ENCODE measurements at places on chromosomes 6 and 20.

- DNase-seq = no peak
Measured at GRCh38 chr6:11204794-11205366, 27.6 kb downstream of the NEDD9 start.

DNA sequence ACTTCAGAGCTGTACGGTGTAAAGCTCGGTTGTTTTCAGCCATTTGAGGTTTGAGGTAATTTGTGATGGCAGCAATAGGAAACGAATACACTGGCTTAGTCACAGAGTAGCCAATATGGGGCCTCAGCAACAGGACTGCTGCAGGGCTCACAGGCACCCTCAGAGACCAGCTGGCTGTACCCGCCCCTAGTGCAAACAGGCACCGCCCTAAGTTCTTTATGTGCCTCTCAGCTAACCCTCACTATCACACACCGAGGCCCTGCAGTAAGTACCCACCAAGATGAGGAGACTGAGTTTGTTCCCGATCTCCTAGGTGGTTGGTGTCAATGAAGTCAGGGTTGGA lies 11.2 kb upstream of the SERPINB9 start:
- no peak for DNase-seq

- DNase-seq = no peak
Measured at GRCh38 chr6:140063021-140063399, 688.6 kb upstream of the CITED2 start.

DNA sequence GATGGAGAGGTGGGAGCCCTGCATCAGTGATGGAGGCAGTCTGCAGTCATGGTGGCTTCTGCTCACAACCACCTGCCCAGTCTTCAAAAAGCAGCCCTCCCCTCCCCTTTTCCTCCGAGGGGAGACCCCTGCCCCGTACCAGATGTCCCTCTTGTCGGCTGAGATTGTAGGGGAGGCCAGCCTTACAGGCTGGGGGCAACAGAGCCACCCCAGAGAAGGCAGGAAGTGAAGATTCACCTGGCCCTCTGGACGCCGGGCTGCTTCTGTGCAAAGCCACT lies 4.5 kb downstream of the TNFRSF6B start:
- no peak for DNase-seq

DNA sequence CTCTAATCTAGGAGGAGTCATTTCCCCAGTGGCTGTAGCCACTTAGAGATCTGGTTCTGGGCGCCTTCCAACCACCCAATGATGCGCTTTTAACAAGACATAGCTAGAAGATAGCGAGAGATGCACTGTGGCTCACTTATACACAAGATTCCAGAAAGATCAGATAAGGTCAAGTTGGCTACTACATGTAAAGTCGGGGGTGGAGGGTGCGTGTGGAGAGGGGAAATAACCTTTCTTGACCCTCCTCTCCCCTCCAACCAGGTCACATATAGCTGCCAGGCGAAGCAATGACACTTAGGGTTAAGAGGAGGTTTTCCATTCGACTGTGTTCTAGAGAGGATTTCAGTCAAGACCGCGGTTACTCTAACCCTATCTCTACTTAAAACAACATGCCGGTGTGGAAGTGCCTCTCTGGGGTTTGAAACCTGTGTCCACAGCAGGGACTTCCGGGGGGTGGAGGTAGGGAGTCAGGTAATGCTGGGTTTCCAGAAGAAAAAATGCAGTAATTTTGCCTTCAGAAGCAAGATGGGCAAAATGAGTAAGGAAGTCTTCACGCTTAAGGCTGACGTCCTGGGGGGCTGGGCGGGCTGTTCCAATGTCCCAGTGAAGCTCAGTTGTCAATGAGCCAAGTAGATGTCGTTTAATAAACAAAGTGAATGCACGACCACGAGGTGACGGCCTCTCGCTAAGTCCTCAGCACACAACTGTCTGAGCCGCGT lies 1.8 kb upstream of the SIM1 start:
- DNase-seq = no peak

- no peak for DNase-seq
Measured at GRCh38 chr6:116633685-116634084, 17.4 kb downstream of the RSPH4A start.

GRCh38 chr6:134588267-134588666 lies 270.4 kb upstream of the SGK1 start:
- no peak for DNase-seq

GRCh38 chr20:50977066-50978021 lies 18.7 kb downstream of the MOCS3 start:
- no peak for DNase-seq

DNA sequence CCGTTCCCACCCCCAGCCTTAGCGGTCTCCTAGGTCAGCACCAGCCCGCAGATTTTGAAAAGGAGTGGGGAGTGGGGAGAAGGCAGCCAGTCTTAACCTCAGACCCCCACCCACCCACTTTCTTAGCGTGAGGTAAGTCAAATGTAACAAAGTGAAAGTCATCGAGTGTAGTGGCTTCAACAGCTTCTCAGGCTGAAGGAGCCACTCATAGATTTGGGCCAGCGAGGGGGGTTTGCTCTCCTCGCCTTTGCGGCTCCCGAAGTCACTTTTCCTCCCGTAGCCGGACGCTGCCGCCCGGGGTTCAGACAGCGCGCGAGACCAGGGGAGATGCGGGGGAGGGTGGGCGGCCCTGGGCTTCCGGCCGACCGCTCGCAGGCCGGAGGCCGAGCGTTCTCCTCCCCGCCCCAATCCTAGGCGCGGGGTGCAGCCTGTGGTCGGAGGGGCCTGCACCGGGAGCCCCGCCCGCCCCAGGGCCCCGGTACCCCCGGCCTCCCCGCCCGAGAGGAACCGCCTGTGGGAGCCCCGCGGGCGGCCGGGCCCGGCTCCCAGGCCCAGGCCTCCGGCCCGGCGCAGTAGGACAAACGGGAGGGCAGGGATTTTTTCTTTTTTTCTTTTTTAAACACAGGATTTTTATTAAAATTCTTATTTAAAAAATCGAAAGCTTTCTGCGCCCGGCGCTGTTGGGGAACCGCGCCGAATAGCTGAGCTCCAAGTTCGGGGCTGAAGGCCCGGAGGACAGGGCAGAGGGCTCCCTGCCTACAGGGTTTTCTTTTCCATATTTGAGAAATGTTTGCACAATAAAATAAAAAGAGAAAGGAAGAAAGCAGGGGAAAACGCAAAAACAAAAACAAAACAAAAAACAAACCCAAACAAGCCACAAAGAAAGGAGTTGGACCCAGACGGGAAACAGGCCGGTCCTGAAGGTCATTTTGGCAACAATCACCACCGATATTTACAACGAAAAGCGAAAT lies 3.2 kb downstream of the NKX2-2 start:
- DNase-seq = no peak

- DNase-seq = no peak
Measured at GRCh38 chr6:36025260-36025931, 955 bp upstream of the SLC26A8 start.

DNA sequence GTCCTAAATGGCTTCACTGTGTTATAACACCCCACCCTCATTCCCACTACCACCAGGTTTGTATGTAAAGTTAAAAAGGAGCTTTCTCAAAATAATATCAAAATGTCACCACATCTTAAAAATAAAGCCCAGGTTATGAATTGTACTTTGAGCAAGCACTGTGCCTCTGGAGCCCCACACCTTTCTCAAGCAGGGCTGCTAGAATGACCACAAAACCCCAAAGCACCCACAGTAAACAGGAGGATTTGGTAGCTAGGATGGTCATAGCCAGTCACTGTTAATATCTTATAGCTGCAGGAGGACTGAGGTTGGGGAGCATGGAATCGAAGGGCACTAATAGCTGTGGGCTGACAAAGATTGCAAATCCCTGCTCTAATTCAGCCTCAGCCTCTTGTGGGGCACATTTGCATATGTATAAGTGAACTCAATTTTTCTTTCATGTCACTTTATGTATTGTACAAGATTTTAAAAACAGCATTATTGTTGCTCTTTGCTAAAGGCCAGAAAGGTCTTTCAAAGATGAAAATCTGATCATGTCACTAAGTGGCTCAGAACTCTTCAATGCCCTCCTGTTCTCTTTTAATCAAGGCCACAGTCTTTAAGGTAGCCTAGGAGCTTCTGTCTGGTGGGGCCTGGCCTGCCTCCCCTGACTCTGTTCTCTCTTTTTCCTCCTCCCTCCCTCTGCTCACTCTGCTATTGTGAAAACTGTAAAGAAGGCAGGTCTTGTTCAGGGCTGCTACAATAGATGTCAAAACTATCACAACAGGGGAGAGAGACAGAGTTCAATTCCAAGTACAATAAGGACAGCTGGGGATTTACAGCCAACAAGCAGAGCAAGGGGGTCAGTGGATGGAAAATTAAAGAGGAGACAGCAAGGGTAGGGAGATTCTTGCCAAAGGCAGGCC lies 101.6 kb downstream of the TMEM200A start:
- DNase-seq = no peak

- no peak for DNase-seq
Measured at GRCh38 chr6:158037021-158037420, 55.4 kb downstream of the SYNJ2 start.

DNA sequence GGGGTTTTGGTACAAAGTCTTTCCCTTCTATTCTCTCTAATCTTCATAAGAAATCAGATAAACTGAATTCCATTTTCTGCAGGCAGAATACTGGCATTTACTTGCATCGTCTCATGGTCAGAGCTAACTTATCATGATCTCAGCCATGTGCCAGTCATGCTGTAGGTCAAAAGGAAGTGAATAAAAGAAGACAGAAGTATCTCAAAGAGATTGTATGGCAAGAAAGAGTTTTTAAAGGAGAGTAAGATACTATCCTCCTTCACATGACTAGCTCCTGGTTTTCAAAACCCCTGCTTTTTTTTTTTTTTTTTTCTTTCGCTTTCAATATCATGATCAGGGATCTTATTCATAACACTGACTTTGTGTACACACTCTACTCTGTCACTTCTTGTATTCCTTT lies 398.3 kb downstream of the C6orf118 start:
- no peak for DNase-seq

- no peak for DNase-seq
Measured at GRCh38 chr6:89834884-89835792, 5.5 kb downstream of the CASP8AP2 start.

- DNase-seq = no peak
Measured at GRCh38 chr6:69871107-69871506, 4.8 kb downstream of the COL19A1 start.

DNA sequence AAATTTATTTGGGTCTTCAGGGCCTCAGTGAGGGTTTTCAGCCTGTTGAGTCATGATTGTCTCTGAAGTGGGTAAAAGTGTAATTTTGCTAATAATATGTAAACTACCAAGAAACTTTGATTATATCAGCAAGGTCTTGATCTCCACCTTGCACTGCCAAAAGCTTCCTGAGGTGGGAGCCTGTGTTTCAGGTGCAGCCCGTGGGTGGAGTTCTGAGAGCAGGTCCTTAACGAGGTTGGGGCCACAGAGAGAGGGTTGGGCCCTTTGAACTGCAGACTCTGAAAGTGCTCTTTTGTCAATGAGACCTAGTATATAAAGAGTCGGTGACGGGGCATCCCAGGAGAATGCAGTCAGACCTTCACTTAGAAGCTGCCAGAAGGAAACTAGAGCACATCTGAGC lies 129.7 kb upstream of the MAP3K4 start:
- DNase-seq = no peak

GRCh38 chr6:107230024-107230423 lies 114.7 kb upstream of the BEND3 start:
- no peak for DNase-seq

GRCh38 chr20:62739067-62739466 lies 30.4 kb downstream of the NTSR1 start:
- no peak for DNase-seq

DNA sequence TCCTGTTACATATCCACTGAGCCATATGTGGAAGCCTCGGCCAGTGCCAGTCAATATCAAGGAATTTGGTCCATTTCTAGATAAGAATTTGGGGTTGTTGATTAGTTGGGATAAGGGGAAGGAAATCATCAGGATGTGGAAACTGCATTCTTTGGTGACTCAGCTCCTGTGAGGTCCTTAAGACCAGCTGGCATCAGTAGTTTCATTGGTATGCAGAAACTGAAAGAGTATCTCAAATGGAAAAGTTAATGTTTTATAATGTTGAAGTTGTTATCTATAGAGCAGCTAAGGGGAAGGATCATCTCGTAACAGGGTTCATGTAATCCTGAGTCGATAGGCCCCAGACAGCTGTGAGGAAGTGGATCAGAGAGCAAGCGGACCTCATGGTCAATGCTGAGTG lies 87.9 kb upstream of the PRND start:
- DNase-seq = no peak

GRCh38 chr6:121523628-121524027 lies 88.2 kb downstream of the GJA1 start:
- no peak for DNase-seq

DNA sequence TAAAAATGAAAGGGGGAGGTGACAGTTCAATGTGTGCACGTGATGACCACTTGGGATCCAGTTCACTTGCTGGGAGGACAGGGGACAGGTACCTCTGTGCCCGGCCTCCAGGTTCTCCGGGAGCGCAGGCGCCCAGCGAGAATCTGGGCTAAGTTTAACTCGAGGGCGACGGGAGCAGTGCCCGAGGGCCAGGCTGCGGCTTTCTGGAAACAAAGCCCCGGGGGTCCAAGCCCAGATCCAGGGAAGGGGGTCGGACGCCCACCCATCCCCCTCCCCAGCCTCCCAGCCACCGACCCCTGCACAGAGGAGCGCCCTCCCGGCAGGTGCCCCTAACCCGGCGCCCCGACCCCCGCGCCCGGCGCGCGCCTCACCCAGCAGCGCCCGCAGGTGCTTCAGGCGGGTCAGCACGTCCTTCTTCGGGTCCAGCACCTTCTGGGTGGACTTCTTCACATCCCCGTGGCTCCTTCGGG lies 405 bp downstream of the RALGAPA2 start:
- DNase-seq = no peak

- DNase-seq = no peak
Measured at GRCh38 chr6:103079867-103080266, 1686.4 kb downstream of the GRIK2 start.

DNA sequence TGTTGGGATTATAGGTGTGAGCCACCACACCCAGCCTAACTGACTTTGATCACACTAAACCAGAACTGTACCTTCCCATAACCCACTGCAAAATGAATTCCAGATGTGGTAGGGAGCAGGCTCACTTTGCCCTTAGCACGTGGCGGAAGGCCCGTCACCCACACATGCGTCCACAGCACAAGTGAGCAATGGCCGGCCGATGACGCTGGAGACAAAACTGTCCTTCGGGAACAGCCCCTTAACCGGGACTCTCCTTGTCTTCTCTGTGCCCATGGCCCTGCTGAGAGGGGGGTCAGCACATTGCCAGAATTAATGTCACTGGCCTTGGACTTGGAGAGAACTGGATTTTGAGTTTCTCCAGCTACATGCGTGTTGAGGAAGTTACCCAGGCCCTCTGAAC lies 107.2 kb downstream of the TOX2 start:
- DNase-seq = no peak

- no peak for DNase-seq
Measured at GRCh38 chr20:313948-314347, 11.4 kb upstream of the SOX12 start.

Data from stimulated activated CD8-positive, alpha-beta memory T cell treated with anti-CD3 and anti-CD28 coated beads, Interleukin-12 subunit alpha, Interleukin-12 subunit beta, amount 100 ng/mL, for 4 hours (primary cell).